ENCODE measurements at places on chromosomes 5 and 9.

DNA sequence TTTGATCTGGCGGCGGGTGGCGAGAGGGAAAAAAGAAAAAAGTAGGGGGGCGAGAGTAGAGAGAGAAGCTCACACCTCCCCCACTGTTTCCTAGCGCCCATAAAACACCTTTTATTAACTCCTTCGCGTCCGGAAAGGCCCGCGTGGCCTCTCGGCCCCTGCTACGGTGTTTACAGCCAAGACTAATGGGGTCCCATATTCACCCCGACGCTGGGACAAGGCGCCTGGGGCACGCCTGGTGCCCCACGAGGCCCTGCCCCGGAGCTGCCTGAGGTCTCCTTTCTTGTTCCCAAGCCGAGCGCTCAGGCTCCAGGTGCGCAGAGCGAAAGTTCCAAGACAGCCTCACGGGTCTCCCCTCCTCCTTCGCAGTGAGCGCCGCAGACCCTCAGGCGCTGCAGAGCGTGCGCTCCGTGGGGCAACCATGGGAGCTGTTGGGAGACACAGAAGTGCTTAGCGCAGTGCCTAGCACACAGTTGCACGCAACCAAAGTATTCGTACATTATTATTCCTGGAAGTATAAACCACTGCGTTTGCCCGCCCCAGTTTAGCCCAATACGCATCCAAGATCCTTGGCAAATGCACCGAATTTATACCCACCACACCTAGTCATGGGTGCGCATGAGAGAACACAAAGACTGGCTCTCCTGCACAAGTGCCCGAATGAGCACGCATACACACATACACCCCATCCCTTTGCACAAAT is 4.3 kb downstream of the HAND1 start:
- no peak for DNase-seq

GRCh38 chr5:84693256-84693655 is 308.6 kb upstream of the EDIL3 start:
- DNase-seq: no peak

DNA sequence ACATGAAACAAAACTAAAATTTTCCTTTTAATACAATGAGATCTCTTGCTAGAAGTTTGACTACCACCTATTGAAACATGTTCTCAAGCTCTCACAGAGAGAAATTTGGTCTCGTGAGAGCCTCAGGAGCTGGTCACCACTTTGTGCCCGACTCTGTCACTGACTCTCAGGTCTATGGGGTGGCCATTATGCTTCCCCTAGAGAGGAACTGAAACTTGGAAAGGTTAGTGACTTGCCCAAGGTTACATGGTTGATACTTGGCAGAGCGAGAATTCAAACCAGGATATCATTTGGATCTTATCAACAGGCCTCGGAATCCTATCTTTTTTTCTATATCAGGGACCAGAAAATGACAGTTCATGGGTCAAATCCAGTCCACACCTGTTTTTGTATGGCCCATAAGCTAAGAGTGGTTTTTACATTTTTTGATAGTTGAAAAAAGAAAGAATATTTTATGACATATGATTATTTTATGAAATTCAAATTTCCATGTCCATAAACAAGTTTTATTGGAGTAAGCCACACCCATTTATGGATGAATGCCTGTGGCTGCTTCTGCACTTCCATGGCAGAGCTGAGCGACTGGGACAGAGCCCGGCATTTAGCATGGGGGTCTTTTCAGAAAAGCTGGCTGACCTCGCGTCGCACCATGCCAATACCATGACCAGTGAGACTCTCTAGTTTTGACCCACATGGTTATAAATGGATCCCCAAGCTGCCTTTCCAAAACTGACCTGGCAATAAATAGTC is 44.8 kb upstream of the EQTN start:
- DNase-seq: no peak

- no peak for DNase-seq
These were observed 140.6 kb upstream of the ZNF366 start for GRCh38 chr5:72647806-72648205.

- DNase-seq: no peak
These were observed 106.7 kb downstream of the MCTP1 start for GRCh38 chr5:95178046-95178651.
